Lower lobe of right lung (tissue), 2 donors: ENCODE measurements at places on chromosomes 2 and 18.

DNA sequence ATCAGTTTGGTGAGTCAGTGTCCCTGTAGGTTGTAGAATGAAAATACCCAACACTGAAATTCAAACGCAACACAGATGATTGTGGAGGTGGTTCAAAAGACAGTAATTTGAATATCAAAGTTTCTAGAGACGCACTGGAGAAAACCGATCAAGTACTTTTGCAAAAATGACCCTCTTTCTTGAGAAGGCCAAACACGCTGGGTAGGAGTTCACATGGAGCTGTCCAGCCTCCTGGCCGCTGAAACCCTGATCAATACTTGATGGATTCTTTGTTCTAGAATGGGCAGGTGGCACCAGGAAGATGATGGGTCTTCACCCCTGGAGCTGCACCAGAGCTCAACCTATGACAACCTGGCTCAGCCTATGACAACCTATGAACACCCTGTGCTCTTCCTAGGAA lies 39.7 kb upstream of the UBE2F start:
- DNase-seq: no peak

- no peak for DNase-seq
These were observed 16.6 kb downstream of the DPP4 start for GRCh38 chr2:162057426-162057825.

GRCh38 chr2:120754067-120754960 lies 18.6 kb downstream of the GLI2 start:
- no peak for DNase-seq

- no peak for DNase-seq
These were observed 264.1 kb downstream of the TRIB2 start for GRCh38 chr2:12980817-12981216.

- no peak for DNase-seq
These were observed 261.6 kb upstream of the SPOPL start for GRCh38 chr2:138239902-138240491.

GRCh38 chr2:207225773-207226172 lies 60.0 kb upstream of the KLF7 start:
- DNase-seq: no peak

DNA sequence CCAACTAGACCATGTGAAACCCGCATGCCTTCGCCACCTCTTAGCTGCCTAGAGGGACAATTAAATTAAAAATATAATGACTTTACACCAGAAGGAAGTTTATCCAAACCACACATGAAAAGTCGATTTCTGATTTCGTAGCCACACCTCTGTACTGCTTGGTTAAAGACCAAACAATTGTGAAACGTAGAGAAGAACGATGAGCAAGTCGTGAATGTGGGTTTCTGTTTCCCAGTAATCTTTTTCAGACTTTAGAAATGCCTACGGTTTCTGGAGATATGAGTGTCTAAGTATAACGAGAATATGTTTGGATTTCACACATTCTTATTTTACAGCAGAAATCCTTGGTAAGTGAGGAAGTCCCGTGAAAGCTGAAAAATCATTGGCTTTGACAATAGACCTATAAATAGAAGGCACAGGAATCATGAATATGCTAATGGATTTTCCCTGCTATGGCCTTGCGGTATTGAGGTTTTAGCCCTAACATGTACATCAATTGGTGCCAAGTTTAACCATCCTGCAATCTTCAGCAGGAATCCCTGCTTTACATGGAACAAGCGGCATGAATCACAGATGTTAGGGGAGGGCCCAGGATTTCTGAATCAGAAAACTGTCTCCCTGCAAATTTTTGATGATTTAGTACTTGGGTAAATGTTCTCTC lies 105.6 kb downstream of the TTC32 start:
- DNase-seq: no peak

GRCh38 chr2:46669996-46670793 lies 190.8 kb downstream of the TMEM247 start:
- DNase-seq: no peak

GRCh38 chr2:62785810-62786597 lies 80.5 kb downstream of the EHBP1 start:
- DNase-seq: no peak

DNA sequence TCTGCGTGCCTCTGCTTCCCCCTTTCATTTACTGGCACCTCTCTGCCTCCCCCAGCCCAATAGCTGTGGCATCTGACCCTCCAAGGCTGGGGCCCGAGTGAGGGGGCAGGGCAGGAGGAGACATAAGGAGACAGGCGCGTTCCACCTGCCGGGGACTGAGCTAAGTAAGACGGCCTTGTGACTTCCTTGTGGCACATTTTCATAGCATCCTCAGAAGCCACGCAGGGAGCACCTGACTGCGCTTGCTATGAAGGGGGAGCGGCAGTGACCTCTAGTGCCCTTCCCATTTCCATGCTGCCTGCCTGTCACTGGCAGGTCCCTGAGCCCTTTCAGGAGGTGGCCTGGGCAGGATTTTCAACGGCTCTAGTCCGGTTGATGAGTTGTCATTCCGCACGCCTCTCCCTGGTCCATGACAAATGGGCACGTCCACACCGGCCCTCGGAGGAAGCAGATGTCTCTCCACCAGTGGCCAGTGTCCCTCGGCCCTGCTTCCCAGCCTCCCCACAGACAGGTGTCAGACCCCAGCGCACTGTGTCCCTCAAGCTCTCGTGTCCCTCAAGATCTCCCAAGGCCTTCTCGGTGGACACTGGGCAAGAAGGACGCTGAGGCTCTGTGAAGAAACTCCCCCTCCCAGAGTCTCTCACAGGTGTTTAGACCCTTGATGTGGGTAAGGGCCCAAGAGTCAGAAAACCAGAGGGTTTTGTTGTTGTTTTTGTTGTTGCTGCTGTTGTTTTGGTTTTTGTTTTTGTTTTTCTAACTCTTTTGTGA lies 42.7 kb downstream of the CYP26B1 start:
- no peak for DNase-seq

DNA sequence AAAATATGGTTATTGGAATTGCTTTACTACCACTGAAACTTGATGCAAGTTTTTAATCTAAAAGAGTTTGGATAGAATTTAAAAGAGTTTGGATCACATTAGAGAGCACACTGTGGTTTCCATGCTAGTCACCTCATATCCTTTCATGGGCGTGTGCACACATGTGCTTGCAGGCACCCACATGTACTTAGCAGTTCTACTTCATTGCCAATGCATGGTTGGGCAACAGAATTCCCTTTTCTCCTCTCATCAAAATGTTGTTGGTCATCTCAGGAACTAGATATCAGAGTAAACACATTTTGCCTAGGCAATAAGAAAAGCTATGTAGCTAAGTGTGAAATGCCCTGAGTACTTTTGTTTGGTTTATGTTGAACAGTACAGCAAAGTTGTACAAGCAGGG lies 254.1 kb upstream of the RASGRP3 start:
- DNase-seq: no peak

- DNase-seq: no peak
These were observed 79.6 kb upstream of the REV1 start for GRCh38 chr2:99569386-99569785.
